ENCODE measurements at places on chromosomes 16 and 17. TPM values are rescaled to one million over a fixed set of nuclear protein-coding genes. Genes with fewer than 3 reads are reported as not detected.

DNA sequence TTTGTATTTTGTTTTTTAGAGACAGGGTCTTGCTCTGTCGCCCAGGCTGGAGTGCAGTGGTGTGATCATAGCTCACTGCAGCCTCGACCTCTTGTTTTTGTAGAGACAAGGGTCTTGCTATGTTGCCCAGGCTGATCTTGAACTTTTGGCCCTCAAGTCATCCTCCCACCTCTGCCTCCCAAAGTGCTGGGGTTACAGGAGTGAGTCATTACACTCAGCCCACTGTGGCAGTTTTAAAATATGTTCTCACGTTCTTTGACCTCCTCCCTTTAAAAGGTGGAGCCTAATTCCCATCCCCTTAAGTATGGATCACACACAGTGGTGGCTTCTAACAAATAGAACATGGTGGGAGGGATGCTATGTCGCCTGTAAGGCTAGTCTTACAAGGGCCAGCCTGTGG lies 67.7 kb downstream of the ZDHHC7 start:
- DNase-seq = no peak

GRCh38 chr16:26688105-26688504 lies 378.6 kb upstream of the C16orf82 start:
- no peak for DNase-seq

DNA sequence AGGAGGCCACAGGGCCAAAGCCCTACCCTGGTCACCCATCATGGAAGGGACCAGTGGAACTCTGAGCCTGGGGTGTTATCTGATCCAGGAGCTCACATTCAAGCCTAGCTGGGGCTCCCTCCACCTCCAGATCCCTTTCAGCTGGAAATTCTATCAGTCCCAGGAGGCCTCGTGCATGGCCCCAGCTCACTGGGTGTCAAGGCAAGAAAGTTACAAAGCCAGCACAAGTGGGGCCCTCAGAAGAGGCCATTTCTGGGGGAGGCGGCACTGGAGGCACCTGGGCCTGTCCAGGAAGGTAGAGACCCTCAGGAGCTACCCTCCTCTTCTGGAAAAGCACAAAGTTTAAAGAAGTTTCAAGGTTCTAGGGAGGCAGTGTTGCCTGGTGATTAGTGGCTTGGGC lies 4.8 kb downstream of the CA7 start:
- no peak for DNase-seq

DNA sequence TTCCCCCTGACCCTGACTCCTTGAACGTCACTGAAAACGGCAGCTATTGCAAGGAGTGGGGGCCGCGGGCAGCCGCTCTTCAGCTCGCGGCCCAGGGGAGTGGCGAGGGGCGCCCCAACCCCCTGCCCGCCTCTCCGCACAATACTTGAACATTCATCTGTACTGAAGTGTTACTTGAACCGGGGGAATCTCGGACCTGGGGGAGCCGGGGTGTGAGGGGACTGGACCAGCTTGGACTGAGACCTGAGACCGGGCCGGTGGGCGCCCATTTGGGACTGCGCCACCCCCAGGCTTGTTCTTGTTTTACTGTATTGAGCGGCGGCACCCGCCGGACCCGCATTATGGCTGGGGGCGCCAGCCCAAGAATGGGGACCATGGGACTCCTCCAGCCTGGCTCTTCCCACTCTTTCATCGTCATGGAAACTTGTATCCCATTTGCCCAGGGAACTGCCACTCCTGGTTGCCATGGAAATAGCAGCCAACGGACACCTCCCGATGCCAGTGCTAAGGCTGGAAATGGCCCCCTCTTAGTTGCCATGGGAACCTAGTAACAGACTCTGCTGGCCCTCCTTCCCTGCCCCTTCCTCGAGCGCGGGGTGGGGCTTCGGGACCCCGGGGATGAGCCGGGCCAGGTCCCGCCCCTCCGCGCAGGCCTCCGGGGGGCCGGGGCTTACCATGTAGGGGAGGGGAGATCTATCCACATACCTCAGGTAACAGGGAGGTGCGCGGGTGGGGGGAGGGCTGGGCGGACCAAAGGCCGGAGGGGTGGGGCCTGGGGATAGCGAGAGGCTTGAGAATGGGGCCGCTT lies 805 bp upstream of the ORAI3 start:
- DNase-seq = peak; percentile 99

DNA sequence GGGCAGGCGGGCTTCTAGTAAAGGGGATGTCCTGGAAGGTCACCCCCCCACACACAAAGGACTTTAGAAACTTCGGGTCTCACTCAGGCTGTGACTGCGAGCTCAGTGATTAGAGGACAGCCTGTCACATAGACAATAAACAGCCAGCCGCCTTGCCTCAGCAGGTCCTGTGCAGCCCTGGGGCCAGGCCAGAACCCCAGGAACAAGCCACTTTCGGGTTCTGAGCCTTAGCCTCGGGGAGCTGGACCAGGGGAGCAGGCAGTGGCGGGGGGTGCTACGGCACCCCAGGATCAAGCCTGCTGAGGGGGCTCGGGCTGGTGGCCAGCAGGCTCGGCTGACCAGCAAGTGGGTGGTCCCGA lies 1.1 kb downstream of the GAS7 start:
- DNase-seq = no peak

DNA sequence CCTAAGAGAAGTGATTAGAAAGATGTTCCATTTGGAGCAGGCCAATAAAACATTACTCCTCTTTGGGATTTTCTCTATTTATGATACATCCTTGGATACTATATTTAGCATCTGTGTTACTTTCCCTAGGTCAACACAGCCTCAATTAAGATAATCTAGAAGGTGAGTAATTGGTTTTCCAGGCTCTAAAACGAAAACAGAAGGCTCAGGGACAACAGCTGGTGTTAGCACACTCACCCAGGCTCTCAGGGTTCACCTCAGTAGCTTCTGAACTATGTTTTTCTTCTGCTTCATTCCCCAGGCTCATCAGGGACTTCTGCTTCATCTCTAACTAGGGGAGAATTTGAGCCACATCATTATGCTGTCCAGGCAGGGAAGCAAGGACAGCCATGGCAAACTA lies 76.6 kb downstream of the ZZEF1 start:
- DNase-seq = no peak

- DNase-seq = no peak
Observed at GRCh38 chr17:82077617-82078358, 12.2 kb upstream of the DUS1L start.

DNA sequence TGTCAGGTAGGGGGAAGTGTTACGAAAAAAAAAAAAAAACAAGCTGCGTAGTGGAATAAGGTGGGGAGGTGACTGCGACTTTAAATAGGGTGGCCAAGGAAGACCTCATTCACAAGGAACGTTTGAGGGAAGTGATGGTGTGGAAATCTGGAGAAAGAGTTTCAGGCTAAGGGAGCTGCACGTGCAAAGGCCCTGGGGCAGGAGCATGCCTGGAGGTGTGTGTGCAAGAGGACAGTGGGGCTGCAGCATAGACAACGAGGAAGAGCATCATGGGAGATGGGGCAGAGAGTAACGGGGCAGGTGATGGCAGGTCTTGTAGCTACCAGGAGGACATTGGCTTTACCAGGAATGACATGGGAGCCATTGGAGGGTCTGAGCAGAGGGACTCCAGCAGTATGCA lies 12.0 kb downstream of the GSG1L start:
- no peak for DNase-seq

DNA sequence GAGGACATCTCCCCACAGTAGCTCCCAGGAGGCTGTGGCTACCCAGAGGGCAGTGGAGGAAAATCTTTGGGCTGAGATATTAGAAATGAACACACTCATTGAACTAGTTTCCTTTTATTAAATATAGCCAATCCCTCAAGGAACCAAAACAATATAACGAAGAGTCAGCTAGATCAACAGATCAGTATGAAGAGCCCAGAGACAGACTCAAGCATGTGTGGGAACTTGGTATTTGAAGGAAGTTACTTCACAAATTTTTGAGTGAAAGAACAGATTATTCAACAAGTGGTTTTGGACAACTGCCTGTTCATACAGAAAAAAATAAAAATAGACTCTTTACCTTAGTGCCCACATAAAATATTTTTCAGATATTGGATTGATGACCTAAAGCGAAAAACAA lies 183.6 kb upstream of the PMFBP1 start:
- peak; percentile 85 for DNase-seq

- peak; percentile 89 for DNase-seq
Observed at GRCh38 chr16:86517652-86518258, 7.4 kb downstream of the FOXF1 start.

GRCh38 chr17:8310601-8311123 lies 621 bp downstream of the ARHGEF15 start:
- DNase-seq = no peak

DNA sequence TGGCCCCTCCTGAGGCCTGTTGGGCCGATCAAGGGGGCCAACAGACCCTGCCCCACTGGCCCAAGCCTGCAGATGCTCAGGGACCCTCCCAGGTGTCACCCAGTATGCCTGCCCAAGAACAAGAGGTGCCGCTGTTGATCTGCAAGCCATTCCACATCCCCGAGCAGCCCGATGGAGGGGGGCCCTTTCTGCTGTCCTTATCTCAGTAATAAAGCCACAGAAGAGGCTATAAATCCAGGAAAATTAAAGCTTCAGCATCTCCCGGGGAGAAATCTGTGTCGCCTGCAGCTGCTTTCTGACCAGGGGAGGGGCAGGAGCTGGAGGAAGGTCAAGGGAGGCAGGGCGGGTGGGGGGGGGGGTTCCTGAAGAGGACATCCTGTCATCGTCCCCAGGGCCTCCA lies 11.7 kb upstream of the CACNA1H start:
- no peak for DNase-seq

GRCh38 chr17:79065105-79065670 lies 9.4 kb upstream of the ENGASE start:
- peak; percentile 60 for DNase-seq

GRCh38 chr16:89370081-89370511 lies 120.3 kb downstream of the ANKRD11 start:
- no peak for DNase-seq

DNA sequence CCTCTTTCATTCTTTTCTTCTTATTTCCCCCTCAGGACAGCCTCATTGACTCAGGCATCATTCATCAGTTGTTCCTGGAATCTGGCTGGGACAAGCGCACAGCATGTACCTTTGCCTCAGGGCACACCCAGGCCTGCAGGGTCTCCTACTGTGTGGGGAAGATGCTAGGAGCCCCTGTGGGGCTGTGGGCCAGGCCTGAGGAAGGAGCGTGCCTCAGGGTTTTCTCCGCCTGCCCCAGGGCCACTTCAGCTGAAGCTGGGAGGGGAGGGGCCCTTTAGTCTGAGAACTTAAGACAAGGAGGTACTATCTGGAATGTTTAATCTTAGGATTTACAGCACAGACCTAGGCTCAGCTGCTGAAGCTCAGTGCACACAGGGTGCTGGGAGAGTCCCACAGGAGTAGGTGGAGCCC lies 7.9 kb downstream of the ELMO3 start:
- DNase-seq = no peak

GRCh38 chr17:82047914-82048570 lies 3.6 kb downstream of the RFNG start:
- no peak for DNase-seq

DNA sequence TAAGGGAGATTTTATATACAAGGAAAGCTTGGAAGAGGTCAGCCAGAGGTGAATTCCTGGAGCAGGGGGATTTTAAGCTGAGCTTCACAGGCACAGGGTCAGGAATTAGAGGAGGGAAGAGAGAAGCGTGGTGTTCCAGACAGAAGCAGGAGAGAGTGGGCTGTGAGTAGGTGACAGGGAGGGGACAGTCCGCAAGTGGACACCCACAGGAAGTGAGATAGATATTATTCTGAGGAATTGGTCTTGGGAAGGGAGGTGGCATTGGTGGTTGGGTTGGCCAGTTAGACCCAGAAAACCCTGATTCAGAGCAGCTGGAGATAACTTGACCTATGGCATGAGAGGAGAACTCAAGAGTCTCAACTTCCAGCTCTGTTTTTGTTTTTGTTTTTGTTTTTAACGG lies 14.7 kb downstream of the PHB1 start:
- DNase-seq = no peak

GRCh38 chr17:9472541-9472940 lies 103.1 kb downstream of the STX8 start:
- DNase-seq = peak; percentile 58

DNA sequence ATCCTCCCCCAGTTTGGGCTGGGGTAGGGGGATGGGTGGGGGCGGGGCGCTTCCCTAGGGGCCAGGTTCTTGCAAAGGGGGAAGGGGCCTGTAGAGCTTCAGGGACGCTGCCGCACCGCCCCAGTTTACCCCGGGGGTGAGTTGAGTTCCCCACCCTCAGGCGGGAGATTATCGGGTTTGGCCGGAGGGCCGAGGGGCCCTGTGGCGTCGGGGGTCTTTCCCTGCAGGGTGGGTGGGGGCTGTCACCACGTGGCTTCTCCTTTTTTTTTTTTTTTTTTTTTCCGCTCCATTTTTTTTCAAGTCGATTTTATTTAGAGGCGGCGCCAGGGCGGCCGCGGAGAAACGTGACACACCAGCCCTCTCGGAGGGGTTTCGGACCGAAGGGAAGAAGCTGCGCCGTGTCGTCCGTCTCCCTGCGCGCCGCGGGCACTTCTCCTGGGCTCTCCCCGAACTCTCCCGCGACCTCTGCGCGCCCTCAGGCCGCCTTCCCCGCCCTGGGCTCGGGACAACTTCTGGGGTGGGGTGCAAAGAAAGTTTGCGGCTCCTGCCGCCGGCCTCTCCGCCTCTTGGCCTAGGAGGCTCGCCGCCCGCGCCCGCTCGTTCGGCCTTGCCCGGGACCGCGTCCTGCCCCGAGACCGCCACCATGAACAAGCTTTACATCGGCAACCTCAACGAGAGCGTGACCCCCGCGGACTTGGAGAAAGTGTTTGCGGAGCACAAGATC lies at the start of gene IGF2BP1:
Gene IGF2BP1, plus strand, starts transcription at position 283 of the 724 bp plus-strand sequence. Its CDS starts 361 bp downstream, at position 644.
- DNase-seq = peak; percentile 68

- peak; percentile 20 for DNase-seq
Observed at GRCh38 chr17:47785538-47786123, 36.0 kb downstream of the OSBPL7 start.

DNA sequence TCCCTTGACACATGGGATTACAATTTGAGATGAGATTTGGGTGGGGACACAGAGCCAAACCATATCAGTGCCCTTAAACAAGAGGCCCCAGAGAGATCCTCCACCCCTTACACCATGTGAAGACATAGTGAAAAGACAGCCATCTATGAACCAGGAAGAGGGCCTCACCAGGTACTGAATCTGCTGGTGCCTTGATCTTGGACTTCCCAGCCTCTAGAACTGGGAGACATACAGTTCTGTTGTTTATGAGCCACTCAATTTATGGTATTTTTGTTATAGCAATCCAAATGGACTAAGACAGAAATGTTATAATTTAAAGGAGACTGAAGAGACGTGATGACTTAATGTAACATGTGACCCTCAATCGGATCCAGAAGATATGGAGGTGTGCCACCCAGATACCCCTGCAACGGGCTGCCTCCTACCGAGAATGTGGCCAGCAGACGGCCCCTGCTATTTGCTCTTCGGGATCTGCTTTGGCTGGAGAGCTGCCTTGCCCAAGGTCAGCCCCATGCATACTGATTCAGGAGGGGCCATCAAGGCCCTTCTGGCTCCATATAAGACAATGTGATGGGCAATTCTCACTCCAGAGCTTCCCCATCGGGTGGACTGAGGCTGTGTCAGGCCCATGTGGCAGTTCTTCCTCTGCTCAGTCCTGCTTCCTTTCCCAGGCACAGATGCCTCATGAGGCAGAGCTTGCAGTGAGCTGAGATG lies 80.6 kb downstream of the NETO2 start:
- no peak for DNase-seq

HSF5 gene
- total RNA-seq = under 0.01 TPM

SPATA22 gene
- total RNA-seq = 0.17 TPM

TEX14 gene
- total RNA-seq = under 0.01 TPM

RGS11 gene
- 6.3 TPM for total RNA-seq

CCL7 gene
- total RNA-seq = 0.33 TPM

SHISA6 gene
- total RNA-seq = not detected

SOX15 gene
- total RNA-seq = 0.50 TPM

NPIPA7 gene
- total RNA-seq = 1.7 TPM

KDM6B gene
- total RNA-seq = 9.4 TPM

GPR179 gene
- total RNA-seq = under 0.01 TPM

KRT36 gene
- not detected for total RNA-seq
